Activated T-cell treated with anti-CD3 and anti-CD28 coated beads, Interleukin-2, amount 50 U/mL, for 4 hours (primary cell): ENCODE measurements at places on chromosomes 5 and 9.

GRCh38 chr5:174720612-174721529 lies 3.5 kb upstream of the MSX2 start:
- DNase-seq: no peak

GRCh38 chr5:162091336-162091735 lies 23.8 kb downstream of the GABRG2 start:
- no peak for DNase-seq

DNA sequence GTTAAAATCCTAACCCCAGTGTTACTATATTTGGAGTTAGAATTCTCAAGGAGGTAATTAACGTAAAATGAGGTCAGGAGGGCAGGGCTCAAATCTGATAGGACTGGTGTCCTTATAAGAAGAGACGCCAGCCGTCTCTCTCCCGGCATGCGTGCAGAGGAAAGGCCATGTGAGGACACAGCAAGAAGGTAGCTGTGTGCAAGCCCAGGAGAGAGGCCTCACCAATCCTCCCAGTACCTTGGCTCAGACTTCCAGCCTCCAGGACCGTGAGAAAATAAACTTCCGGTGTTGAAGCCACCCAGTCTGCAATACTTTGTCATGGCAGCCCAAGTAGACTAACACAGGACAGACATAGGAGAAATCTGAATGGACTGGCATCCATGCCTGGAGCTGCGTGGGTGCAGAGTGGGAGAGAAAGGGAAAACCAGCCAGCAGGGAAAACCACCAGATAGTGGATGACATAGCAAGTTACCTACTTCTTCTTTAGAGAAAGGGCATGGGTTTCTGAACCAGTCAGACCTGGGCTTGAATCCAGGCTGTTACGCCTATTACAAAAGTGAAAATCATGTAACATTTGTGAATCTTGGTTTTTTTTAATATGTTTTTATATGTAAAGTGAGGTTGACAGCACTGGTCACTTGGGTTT lies 89.2 kb downstream of the FSTL4 start:
- DNase-seq: no peak

GRCh38 chr5:56732121-56732520 lies 83.2 kb upstream of the MAP3K1 start:
- DNase-seq: no peak

GRCh38 chr5:142817949-142818431 lies 47.8 kb downstream of the ARHGAP26 start:
- DNase-seq: no peak

- no peak for DNase-seq
Observed at GRCh38 chr5:145743396-145744061, 91.6 kb downstream of the PRELID2 start.

DNA sequence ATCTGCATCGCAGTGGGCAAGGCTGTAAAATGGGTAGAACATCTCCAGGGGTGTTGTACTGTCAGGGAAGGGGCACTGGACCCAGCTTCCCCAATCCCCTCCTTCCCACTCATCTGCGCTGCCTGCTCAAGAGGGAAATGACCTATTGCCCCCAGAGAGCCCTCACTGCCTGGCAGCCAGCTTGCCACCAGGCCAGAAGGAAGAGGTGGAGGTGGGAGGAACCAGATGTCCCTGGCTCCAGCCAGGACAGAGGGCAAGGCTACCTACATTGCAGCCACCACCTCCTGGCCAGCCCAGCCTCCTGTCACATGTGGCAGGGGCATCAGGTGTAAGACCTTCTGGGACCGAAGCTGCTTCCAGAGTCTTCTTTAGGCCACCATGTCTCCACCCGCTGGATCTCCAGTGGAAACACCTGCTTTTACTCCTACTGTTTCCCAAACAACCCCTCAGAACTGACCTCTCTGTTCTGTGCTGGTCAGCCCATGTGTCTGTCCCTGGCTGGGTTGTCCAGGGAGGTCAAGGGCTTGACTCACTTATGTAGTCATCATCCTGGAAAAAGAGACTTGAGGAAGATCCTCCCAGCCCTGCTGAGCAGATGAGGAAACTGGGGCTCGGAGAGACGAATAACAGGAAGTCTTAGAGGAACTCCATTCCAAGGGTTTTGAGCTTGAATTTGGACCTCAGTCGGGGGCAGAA lies 42.3 kb downstream of the JADE2 start:
- DNase-seq: no peak

DNA sequence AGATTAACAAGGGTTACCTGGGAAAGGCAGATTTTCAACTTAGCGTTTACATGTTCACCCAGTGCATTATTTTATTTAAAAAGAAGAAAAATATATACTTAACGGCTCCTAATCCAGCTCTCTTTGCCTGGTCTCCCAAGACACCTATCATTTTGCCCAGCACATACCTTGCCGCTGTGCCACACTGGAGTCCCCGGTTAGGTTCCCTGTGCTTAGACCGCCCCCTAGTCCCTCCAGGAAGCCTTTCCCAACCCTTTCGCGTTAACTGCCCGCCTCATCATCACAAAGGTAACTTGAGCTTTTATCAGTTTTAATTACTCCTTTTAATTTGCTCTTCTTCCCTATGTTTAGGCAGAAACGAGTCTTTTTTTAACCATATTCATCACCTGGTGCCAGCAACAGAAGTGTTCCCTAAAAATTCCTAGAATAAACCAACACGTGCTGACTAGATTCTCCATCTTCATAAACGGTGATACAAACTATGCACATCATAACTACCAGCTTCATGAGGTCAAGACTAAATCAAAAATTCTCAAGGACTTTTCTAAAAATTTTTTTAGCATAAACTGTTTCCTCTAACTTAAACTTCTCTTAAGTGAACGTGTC lies 19.7 kb downstream of the DNAJA1 start:
- DNase-seq: no peak

DNA sequence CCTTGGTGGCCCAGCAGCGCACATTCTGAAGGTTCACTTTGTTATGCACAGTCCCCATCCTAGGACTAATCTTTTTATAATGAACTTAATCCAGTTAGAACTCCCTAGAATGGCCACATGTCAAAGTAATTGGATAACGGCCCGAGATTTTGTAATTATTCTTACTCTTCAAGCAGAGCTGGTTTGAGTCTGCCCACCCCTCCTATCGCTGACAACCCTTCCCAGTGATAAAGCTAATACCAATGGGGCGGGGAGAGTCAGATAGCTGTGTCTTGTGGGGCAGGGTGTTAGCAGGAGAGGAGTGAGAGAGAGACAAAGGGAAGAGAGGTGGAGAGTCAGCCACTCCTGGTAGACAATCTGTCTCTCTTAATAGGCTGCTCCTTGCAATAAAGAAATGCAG lies 356.9 kb downstream of the SLIT3 start:
- DNase-seq: no peak

DNA sequence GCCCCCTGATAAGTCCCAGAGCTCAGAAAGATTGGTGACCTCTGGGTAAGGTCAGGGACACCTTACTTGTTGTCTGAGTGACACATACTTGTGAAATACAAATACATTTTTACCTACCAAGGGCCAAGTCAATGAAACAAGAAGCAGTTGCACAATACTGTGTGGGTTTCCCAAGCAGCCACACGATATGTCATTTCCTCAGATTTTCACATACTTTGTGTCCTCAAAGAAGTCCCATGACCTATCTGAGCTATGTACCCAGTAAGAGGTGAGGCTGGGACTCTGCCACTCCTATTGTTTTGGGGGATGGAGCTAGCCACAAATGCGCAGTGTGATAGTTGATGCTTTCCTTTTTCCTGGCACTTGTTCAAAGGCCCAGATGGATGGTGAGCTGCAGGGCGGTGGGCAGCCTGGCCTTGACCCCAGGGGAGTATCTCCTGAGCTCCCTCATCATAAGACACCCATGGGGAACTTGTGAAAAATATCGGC lies 4.8 kb upstream of the SLC25A51 start:
- DNase-seq: no peak

GRCh38 chr9:33140401-33141360 lies 26.5 kb downstream of the B4GALT1 start:
- DNase-seq: no peak

DNA sequence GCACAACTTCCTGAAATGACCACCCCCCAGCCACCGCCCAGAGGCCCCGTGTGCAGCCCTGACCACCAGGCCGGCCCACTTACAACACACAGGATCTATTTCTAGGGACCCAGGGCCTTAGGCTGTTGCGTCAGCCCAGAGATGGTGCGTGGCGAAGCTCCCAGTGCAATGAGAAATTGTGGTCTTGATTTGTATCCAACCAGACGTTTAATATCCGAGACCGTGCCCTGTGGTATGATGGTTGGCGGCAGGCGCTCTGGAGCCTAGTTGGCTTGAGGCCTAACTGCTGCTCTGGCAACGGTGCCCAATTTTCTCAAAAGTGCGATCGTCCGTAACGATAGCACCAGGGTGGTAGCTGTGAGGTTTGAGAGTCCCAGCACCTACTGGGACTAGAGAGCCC lies 32.6 kb upstream of the SLC6A19 start:
- no peak for DNase-seq
